ENCODE measurements at places on chromosomes 1 and 21. TPM values are rescaled to one million over a fixed set of nuclear protein-coding genes. Genes with fewer than 3 reads are reported as not detected.

The APP gene
- polyA plus RNA-seq: 780 TPM

DNA sequence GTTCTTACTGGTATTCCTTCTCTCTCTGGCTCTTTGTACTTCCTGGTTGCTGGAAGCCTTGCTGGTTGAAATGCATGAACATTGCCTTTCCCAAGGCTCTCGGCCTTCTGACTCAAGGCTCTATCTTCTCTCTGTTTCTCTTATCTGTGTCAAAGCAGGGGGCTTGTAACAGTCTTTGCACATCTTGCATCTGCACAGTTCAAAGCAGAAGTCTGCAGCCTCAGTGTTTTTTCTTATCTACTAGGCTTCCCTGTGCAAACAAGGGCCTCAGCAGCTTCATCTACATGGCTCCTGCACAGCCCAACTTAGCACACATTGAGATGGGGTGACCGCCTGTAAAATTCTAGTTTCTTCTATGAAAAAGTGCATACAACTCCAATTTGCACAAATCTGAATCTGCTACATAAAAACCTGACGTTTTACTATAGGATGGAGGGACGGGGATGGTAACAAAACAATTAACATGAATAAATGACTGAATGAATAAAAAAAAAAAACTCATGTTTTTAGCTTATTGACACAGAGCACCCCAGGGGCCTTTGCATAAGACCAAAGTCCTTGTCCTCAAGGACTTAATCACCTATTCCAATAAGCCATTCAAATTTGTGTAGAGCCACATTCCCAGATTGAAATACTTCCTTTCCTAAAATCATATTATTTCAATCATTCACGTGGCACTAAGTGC is 458.3 kb downstream of the LMO4 start:
- DNase-seq: no peak

DNA sequence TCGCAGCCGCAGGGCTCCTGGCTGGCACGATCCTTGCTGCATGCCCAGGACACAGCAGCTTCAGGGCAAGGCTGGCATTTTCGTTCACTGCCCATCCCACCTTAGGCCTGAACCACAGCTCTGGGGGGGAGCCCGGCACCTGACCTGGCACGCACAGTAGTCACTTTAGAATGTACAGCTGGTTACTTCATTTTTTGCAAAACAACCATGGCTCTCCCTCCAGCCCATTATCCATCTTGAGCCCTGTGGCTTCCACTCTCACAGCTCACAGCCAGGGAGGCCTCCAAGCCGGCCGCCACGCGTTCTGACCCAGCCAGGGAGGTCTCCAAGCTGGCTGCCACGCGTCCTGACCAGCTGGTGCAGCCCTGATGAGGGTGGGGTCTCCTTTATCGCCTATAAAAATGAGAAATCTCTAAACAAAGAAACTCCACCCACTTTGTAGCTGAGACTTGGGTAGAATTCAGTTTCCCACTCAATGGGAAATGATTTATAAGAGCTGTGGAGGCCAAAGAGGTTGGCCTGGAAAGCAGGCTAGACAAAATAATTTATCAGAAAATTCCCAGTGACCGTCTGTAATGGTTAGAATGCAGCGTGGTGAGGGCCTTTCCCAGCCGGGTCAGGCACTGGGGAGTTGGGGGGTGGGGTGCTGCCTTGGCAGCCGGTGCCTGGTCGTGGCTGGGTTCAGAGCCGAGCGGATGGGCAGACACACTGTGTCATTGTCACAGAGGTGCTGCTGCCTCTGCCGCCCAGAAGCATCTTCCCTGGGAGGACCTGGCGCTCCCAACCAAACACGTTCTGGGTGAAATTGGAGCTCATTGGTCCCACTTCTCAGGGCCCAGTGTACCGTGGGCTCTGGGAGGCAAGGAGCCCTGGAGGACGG is 54.6 kb upstream of the ACTRT2 start:
- no peak for DNase-seq

GRCh38 chr1:26555550-26555981 is 26.0 kb downstream of the RPS6KA1 start:
- no peak for DNase-seq

The DIO1 gene
- polyA plus RNA-seq: not detected
